Dermis microvascular lymphatic vessel endothelial cell (primary cell): ENCODE measurements at places on chromosomes 2 and 18.

DNA sequence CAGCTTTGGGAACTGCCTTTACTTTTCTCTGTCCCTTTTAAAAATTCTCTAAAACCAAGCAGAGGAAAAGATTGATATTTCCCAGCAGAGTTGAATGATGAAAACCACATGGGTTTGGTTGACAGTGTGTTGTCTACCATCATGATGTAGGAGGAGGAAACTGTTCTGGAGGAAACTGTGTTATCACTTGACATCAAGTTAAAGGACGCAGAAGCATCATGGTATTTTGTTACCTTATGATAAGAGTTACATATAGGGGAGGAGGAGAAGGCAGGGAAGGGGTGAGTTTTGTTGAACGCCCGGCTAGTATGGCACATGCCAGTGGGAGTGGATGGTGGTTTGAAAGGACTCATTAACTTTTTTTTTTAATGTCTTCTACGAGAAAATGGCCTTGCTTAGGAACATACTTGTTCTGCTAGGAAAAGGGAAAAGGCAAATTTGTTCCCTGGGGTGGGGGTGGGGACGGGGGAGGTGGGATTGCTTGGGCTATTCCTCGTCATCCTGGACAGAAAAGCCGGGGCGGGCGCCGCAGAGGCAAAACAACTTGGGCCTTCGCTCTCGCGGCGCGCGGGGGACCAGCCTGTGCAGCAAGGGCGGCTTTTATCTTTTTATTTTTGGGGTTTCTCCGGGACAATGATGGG lies 766 bp downstream of the TMEM17 start:
- no peak for DNase-seq

- DNase-seq, result no peak
Measured at GRCh38 chr2:51145761-51146160, 113.8 kb upstream of the NRXN1 start.

DNA sequence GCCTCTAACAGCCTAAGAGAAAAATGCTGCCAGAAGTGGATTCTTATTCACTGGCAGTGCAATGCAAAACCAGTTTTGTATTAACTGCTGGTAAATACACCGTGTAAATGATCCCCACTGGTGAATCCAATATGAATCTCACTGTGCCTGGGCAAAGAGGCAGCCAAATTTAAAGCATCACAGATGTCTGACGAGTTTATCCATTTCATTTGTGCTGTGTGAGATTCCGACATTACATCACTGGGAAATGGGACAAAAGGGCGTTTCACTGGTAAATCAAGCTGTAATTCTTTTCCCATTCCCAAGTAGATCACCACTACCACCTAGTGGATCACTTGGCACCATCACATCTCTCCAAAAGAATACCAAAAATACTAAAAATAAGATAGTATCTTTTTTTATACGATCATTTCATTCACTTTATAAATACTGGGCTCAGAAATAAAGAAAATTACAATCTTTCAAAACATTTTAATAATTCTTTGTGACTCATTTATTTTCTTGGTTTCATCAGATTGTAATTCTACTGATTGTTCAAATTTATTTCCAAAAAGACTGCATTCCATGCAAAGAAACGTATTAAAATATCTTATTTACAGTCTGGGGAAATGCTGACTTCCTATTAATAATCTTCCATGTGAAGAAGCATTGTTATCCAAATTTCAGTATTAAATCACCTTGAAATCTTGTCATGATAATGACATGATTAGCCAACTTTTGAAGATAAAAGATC lies 125.6 kb downstream of the GRB14 start:
- peak; percentile 36 for DNase-seq

DNA sequence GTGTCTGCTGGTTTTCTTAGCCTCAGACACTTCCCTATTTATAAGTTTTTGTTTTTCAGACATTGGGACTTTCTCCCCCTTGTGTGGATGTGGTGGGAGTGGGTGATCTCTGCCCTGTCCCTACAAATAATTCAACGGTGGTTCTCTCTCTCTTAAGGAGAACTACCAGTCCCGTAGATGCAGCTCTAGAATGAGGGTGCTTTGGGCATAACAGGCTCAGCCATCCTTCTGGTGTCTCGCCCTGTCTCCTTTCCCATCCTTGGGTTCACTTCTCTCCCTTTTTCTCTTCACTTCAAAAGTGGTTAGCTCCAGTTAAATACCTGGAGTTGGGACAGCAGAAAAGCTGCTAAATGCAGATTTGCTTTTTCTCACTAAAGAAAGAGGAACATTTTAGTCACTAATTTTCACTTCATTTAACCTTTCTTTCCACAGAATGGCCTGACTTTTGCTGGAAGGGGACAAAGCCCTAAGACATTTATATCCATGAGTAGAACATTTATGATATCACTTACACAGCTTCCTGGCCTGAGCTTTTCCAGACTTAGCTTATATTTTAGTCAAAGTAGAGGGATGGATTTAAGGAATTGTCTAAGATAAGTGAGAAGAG lies 121.2 kb upstream of the CXCR4 start:
- no peak for DNase-seq

DNA sequence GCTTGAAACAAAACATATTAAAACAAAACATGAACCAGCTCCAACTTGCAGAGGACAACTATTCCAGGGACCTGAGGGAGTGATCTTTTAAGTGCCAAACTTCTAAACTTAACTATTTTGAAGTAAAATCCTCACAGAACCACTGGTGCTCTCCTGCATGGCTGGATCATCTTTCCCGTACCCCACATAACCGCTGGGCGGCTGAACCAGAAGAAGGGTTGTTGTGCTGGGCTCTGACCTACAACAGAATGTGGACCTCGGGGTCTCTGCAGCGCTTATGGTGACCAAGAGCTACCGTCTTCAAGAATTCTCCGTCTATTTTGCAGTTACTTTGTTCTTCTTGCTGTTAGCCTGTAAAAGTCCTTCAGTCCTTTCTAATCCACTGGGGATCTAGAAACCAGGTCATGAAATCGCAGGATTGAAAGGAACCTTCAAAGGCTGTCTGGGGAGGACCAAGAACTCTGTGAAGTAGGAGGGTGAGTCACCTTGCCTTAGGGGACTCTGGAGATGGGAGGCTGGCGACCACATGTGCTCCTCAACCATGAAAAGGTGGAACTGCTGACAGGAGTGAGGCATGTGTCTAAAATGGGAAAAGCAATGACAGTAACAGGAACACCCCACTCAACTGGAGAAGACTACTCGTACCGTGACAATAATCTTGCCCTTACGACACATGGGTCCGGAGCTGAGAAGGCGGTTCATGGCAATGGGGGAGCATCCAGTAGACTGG lies 46.6 kb downstream of the HDLBP start:
- DNase-seq, result no peak

DNA sequence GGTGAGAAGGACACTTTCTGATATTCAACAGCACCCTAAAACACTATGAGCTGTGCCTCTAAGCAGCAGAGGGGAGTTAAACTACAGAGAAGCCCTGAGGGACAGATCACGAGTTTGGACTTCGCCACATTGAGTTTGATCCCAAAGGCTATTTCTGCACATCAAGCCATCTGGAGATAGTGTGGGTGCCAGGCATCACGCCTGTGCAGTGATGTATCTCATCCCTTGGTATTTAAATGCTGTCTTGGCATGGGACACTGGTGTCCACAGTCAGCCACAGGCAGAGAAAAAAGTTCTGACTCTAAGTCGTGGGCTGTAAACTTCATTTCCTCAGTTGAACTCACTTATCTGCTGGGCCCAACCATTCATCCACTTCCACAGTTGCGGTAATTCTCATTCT lies 742.3 kb upstream of the CELF4 start:
- DNase-seq, result no peak

DNA sequence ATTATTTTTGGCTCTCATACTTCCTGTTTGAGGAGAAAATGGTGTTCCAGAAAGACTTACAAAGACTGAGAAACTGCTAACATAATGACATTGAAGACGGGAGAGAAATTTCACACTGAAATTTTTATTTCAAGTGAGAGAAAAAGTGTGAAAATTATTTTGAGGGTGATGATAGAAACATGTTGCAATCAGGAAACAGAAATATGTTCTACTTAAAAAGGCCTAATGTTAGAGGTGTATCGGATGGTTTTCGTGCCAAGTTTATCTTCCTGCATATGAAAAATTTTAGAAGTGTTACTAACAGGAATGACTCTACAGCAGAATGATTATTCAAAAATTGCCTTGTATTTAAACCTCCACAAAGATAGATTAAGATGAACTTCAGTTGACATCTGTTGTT lies 50.5 kb downstream of the KCNE4 start:
- DNase-seq, result peak; percentile 26

- peak; percentile 89 for DNase-seq
Measured at GRCh38 chr18:79393635-79394533, 1.8 kb upstream of the NFATC1 start.

DNA sequence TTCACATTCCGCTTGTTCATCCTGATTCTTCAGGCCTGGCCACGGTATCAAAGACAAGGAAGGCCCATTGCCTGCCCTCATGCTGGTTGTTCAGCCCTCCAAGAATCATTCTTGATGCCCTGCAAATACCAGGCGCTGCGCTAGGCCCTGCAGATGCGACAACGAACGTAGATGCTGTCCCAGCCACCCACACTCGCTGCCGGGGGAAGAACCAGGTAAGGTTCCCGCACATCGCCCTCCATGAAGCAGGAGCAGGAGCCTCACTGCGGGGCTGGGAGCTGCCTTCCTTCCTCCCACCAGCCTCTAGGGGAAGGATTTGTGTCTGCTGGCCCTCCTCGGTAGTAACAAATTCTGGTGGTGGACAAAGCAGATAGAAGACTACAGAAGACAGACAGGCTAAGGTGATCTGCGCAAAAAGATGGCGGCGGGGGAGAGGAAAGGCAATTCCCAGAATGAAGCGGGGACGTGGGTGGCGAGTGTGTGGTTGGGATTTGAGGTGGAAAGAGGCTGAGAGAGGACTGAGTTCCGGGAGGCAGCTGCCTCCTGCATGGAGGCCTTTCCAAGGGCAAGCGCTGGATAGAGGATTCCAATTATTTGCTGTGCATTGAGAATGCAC lies 19.8 kb upstream of the GPR55 start:
- no peak for DNase-seq

GRCh38 chr2:33958591-33958990 lies 359.5 kb upstream of the FAM98A start:
- no peak for DNase-seq

- no peak for DNase-seq
Measured at GRCh38 chr2:164810843-164811242, 30.8 kb downstream of the COBLL1 start.
